Hippocampal formation (tissue), 2 donors: ENCODE measurements at places on chromosomes 16 and 17.

DNA sequence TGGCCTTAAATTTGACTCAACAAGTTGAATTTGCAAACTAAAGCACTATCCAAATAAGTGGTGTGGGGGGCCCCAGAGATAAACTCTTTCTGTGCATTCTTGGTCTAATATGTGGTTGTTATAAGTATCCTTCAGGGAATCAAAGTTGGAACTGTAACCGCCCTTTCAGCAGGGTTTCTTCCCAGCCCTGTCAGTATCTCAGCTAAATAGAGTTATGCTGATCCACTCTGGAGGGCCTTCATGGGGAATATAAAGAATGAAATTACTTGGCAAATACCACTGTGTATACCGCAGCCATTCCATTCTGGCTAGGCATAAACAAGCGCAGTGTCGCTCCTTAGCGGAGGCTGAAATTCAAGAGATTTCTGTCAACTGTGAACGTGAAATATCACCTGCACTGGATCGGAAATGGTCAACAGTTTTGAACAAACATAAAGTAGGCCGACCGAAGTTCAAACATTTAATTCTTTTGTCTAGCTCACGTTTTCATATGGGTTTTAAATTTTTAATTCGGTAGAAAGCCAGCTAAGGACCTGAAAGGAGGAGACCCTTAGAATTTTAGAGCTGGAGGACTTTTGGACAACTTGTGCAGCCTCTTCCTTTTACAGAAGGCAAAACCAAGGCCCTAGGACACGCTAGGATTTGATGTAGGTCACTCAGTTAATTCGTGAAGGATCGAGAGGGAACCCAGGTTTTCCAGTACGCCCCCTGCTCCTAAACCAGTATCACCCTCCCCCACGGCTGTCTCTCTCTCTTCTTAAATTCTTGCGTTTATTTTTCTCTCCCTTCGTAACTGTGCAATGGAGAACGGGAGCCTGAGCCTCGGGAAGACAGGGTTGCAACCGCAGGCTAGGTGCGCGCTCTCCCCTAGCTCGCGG, 74.7 kb downstream of the CHD9 start:
- DNase-seq, result no peak

GRCh38 chr16:86041215-86041614, 142.3 kb downstream of the IRF8 start:
- DNase-seq, result no peak

DNA sequence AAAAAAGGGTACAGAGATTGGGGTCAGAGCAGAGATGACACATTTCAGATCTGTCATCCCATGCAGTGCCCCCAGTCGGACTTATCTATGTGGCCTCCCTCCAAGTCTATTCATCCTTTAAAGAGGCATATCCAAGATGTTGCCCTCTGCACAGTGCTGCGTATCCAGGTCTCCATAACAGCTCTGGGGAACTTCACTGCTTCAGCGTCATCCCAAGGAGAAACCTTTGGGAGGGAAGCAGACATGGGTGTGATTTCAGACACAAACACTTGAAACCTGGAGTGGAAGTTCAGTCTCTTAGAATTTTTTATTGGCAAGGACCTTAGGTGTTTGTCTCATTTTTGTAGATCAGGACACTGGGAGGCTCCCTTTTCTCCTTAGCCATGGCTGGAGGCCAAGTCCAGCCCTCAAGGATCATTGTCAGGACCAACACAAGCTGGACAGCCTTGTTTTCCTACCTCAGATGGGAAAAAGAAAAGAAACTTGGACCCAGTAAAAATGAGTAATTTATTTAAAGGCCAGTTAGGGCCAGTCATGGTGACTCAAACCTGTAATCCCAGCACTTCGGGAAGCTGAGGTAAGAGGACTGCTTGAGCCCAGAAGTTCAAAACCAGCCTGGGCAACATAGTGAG, 23.9 kb upstream of the NLK start:
- DNase-seq, result no peak

- DNase-seq, result no peak
Measured at GRCh38 chr16:87426423-87427215, 34.5 kb downstream of the MAP1LC3B start.

DNA sequence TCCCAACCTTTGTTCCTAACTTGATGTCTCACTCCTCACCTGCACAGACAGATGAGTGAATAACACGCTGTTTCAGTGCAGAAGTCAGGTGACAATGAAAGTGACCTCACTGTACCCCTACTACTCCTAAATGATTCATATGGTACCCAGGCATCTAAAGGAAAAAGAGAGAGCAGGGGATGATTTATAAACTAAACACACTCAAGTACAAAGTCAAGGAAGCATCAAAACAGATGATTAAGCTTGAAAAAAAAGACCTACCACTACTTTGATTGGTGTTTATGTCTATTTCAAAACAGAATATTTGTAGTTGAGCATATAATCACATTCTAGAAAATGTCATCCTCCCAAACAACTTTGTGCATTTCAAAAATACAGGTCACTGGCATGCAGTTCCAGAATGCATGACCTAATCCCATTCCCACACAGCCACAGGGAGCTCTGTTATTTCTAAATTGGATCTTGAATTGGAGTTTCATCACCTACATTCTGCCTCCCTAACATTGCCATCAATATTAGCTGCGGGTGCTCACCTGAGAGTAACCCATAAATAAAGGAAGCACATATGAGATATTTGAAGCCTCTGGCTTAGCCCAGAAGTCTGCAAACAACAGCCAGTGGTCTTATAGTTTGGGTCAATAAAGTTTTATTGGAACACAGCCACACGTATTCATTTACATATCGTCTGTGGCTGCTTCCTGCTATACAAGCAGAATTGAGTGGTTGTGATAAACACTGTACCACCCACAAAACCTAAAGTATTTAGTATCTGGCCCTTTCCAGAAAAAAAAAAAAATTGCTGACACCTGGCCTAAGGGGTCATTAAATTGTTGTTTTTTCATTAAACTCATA, 14.0 kb downstream of the HS3ST3A1 start:
- DNase-seq, result no peak

GRCh38 chr16:66662445-66663194, 33.9 kb downstream of the CMTM4 start:
- DNase-seq, result no peak

- no peak for DNase-seq
Measured at GRCh38 chr16:81180578-81180977, 57.9 kb upstream of the BCO1 start.

DNA sequence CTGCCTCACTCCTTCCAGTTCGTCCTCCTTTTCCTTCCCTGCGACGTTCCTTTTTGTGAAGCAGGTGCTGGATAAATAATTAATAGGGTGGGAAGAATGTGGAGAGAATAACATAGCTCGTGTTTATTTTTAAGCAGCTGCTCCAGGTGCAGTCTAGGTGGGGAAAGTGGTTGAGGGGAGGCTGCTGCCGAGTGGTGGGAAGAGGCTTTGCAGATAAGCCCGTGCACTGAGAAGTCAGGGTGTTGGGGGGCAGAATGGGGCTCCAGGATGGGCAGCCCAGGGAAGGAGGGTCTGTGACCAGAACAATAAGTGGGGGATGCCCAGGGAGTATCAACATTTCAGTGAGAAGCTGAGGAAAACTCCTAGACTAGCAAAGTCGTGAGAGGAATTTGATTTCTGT, 300.5 kb downstream of the CPPED1 start:
- no peak for DNase-seq

- no peak for DNase-seq
Measured at GRCh38 chr17:34366529-34367107, 3.6 kb upstream of the CCL1 start.

DNA sequence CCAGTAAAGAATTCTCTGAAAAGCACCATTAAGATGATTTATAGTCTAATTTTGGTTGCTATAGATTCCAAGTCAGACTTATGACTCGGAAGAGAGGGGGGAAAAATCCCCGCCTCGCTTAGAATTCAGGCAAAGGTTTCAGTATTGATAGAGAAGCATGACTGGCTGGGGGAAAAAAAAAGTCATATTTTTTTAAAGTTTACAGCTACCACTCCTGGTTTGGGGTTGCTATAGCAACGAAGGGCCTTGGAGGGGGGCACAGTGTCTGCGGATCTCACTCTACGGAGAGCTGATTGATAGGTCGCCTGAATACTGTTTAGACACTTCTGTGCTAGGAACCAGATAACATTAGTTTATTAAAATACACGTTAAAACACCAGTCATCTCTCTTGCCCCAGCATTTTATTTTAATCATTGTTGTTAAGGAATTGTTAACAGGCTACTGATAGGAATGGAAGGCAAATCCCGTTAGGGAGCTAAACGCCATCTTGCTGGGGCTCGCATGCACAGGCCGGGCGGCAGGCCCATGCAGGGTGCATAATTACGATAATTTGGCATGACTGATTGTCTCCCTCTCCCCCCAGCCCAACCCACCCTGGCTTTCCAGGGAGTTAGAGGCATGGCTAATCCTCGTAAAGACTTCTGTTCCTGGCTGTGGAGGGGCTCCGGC, 380.0 kb upstream of the XYLT1 start:
- DNase-seq, result no peak

GRCh38 chr17:82754297-82755208, 2.7 kb downstream of the TBCD start:
- no peak for DNase-seq

DNA sequence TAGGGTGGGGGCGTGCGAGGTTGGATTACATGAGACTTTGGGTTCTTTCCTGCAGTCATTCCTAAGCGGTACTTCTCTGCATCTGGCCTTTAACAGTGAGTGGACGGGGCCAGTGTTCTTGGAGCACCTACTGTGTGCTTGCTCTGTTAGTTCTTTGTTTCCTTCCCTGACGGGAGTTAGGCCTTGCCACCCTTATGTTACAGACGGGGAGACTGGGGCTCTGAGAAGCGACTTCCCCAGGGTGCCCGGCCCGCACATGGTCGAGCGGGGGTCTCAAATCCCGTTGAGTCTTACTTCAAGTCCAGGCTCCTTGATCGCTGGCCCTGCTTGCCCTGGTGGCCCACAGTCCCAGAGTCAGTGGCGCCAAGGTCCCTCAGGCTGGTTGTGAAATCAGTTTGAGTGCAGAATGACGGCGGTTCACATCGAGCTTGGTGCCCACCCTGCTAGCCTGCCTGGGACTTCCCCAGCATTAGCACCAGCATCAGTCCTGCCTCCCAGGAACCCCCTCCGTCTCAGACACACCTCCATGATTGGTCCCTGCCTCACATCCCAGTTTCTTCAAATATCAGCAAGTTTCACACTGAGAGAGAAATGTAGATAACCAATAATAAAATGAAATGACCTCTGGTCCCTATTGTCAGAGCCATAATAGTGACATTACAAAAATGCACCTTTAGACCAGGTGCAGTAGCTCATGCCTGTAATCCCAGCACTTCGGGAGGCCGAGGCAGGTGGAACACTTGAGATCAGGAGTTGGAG, 128.0 kb downstream of the CMIP start:
- no peak for DNase-seq

- no peak for DNase-seq
Measured at GRCh38 chr17:6509031-6509771, 47.2 kb downstream of the PITPNM3 start.

- no peak for DNase-seq
Measured at GRCh38 chr17:49823614-49824013, 24.3 kb downstream of the TAC4 start.

DNA sequence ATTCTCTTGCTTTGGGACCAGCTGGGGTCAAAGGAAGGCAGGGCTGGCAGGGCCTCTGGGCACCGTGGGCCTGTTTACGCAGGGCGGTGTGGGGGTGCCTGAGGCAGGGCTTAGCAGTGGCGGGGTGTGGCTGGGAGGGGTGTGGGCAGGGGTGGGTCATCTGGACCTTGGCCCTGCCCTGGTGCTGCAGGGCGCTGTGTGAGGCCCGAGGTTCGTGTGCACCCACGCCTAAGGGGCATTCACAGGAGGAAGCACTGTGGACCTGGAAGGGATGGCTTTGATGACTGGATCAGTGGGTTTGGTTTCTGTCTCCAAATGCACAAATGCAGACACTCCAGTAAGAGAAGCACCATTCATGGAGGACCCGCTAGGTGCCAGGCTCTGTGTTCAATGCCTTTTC, 37.3 kb downstream of the BCO1 start:
- no peak for DNase-seq

DNA sequence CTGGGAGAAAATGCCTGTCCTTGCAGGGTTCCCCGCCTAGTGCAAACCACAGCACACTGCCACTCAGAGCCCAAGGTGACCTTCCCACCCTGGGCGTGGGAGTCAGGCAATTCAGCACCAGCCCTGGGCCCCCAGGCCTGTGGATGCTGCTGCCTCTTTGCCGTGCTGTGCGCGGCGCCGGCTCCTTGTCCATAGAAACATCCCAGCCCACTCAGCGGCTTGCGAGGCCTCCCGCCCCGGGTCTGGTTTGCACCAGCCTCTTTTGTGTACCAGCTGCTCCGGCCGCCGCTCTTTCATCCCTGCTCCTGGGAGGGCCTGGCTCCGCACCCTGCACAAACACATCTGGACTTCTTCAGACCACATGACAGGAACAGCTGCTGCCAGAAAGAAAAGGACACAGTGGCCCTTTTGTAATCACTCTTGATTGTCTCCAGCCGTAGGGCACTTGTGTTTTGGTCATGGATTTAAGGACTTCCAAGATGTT, 75.4 kb upstream of the SDK2 start:
- peak; percentile 85 for DNase-seq

DNA sequence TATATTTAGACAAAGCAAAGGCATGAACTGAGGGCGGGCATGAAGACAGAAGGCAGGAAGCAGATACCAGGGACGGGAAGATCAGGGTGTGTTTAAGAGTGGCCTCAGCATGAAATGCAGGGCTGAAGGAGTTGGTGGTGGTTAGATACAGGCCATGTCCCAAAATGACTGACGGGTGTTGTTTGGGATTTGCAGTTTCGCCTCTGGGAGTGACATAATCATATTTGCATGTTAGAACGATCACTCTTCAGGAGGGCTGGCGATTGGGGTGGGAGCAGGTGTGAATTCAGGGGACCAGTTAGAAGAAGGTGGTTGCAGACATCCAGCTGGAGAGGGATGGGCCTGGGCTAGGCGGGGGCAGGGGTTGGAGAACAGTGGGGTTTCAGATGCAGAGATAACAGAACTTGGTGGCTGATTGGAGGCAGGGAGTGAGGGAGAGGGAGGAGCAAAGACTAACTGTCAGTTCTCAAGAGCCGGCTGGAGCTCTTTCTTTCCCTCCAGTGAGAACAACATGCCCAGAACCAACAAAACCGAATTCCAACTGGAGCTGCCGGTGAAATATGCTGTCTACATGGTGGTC, 27.2 kb upstream of the ITGAX start:
- no peak for DNase-seq

DNA sequence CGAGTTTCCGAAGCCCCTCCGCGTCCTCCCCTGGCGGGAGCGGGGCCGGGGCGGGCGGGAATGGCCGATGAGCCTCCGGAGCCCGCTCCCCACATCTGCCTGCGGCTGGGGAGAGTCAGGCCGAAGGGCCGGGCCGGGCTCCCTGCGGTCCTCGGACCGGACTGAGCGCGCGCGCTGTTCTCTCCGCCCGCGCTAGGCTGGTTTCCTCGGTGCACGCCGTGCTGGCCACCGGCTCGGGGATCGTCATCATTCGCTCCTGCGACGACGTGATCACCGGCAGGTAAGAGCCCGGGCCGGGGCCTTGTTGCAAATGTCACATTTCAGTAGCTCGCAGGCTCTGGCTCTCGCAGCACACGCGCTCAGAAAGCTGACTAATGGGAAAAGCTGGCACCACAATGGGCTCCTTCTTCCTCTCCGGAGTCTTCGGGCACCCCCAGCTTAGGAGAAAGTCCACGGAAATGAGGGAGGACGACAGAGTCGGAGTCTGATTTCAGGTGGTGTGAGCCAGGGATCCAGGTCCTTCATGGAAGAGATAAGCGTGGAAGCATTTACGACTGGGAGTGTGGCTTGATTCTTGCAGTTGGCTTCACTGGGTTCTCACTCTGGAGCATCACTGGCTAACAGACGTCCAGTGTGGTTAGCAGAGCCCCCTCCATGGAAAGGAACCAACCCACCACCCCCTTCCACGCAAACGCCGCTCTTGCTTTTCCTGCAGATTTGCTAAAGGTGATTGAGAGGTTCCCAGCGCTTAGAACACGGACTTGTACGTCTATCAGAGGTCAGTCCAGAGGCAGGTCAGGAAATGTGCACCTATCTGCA, 715 bp downstream of the TLCD3A start:
- DNase-seq, result peak; percentile 10
